ENCODE measurements at places on chromosomes 4 and X. TPM values are rescaled to one million over a fixed set of nuclear protein-coding genes. Genes with fewer than 3 reads are reported as not detected.

Gene ARHGEF38
- 62.9 TPM for total RNA-seq

Gene AFAP1
- total RNA-seq = 16.6 TPM

Gene H2BW2
- not detected for total RNA-seq

DNA sequence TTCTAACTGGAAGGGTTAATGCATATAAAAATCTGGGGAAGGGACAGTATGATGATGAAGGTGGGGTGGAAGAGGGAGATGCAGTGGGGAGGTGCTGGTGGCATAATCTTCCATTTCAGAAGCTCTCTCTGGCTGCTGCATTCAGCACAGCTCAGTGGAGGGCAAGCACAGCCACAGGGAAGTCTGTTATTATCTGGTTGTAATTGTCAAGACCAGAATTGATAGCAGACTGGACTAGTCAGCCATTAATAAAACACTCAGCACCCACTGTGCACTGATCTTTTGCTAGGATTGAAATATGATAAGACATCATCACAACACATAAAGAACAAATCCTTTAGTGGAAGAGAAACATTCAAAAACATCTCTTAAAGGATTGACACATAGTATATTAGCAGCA, 414.2 kb upstream of the LCORL start:
- no peak overlapping the region for H3K4me3 ChIP-seq
- no peaks in the 10 kb centered on the region for H3K27me3 ChIP-seq
- H3K4me1 ChIP-seq = no peaks in the 10 kb centered on the region
- DNase-seq = no peak
- no peaks in the 10 kb centered on the region for H3K36me3 ChIP-seq

- H3K36me3 ChIP-seq = no peaks in the 10 kb centered on the region
- H3K27me3 ChIP-seq = no peaks in the 10 kb centered on the region
- no peak overlapping the region for H3K27ac ChIP-seq
- H3K4me3 ChIP-seq = no peak overlapping the region
- no peaks in the 10 kb centered on the region for H3K4me1 ChIP-seq
- DNase-seq = no peak
Observed at GRCh38 chr4:102399021-102399420, 53.7 kb upstream of the SLC39A8 start.

DNA sequence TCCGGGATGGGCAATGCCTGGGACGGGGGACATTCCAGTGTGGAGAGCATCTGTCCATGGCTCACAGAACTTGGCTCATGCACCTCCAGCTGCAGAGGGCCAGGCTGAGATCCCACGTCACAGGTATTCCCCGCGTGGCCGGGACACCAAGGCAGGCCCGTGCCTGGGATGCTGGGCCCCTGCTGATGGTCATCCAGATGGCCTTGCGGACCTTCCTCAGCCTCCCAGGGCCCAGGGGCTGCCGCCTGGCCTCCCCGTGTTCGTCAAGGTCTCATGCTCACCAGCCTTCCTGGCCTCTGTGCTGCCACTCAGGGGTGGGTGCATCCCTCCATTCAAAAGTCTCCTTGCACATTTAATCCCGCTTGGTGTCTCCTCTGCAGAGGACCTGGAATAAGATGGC, 40.9 kb upstream of the LRPAP1 start:
- no peaks in the 10 kb centered on the region for H3K4me1 ChIP-seq
- H3K27ac ChIP-seq = no peak overlapping the region
- H3K27me3 ChIP-seq = no peaks in the 10 kb centered on the region
- H3K36me3 ChIP-seq = no peaks in the 10 kb centered on the region
- no peak overlapping the region for H3K4me3 ChIP-seq

DNA sequence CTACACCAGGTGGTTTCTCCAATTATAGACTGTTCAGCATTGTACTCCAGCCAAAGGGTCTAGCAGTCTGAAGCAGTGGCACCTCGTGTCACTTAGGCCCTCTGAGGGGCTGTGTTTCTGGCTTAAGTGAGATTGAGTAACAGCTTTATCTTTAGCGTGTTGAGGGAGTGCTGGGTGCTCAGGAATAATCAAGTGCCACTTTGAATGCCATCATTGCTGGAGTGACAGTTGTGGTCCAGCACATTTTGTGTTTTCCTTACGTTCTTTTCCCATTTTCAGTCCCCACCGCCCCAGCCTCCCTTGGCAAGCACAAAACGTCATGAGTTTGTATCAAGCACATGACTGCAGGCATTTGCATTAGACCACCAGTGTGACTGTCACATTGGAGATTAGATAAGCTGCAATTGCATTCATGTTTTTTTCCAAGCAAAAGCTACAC, 58.7 kb downstream of the FNIP2 start:
- H3K27me3 ChIP-seq = no peaks in the 10 kb centered on the region
- no peak overlapping the region for H3K4me3 ChIP-seq
- no peaks in the 10 kb centered on the region for H3K36me3 ChIP-seq
- H3K27ac ChIP-seq = peak overlapping the region; percentile 36
- no peak for DNase-seq
- no peaks in the 10 kb centered on the region for H3K4me1 ChIP-seq

- no peak for DNase-seq
- peak overlapping the region; percentile 40 for H3K4me3 ChIP-seq
- no peaks in the 10 kb centered on the region for H3K27me3 ChIP-seq
- H3K4me1 ChIP-seq = no peaks in the 10 kb centered on the region
Observed at GRCh38 chr4:40200875-40201801, 4.3 kb downstream of the RHOH start.

DNA sequence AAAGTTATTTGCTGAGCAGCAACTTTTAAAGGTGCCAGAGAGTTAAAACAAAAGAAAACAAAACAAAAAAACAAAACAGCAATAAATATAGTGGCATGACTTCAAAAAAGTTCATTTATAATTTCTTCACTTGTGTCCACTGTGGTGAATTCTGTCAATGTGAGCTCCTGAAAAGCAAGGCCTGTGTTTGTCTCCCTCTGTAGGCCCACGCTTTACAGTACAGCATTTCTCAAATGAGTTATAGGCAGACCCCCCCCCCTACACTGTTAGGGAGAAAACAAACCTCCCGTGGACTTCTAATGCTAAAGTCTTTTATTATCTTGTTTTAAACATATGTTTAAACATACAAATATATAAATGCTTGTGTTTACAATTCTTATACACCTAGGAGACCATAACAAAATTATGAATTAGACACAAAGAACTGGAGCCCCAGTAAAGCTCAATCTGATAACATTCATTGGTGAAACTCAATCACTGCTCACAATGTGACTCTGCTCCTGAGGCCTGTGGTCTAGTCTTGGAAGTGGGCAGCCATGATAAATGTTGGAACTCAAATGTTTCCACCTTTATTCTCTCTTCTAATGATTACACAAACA, 47.0 kb upstream of the SCOC start:
- H3K4me3 ChIP-seq = no peak overlapping the region
- no peak overlapping the region for H3K27ac ChIP-seq

- H3K27ac ChIP-seq = no peak overlapping the region
- no peaks in the 10 kb centered on the region for H3K4me1 ChIP-seq
- no peaks in the 10 kb centered on the region for H3K36me3 ChIP-seq
- no peak for DNase-seq
- no peaks in the 10 kb centered on the region for H3K27me3 ChIP-seq
Observed at GRCh38 chr4:139943277-139943676, 210.7 kb downstream of the MAML3 start.
